Myocyte (in vitro differentiated cells): ENCODE measurements at places on chromosomes 7 and 10. TPM values are rescaled to one million over a fixed set of nuclear protein-coding genes. Genes with fewer than 3 reads are reported as not detected.

DNA sequence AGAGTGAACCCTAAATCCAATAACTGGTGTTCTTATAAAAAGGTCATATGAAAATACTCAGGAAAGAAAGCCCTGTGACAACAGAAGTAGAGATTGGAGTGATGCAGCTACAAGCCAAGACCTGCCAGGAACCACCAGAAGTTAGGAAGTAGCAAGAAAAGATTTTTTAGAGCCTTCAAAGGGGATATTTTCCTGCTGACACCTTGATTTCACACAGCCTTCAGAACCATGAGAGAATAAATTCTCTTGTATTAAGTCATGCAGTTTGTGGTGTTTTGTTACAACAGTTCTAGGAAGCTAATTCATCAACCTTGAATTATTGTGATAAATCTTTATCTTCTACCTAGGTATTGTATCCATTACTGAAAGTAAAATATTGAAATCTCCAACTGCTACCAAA is 81.0 kb downstream of the HYCC1 start:
- no peak for DNase-seq

DNA sequence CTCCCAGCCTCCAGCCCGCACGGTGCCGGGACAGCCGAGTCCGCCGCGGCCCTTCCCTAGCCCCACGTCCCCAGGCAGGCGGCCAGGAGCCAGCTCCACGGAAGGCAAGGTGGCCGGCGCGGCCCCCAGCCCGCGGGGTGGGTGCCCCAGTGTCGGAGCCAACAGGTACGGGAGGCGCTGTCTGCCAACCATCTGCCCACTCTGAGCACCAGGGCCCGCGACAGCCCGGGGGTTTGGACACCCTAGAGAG is 75.8 kb downstream of the CALN1 start:
- no peak for DNase-seq

GRCh38 chr7:123023126-123023525 is 27.6 kb upstream of the TAS2R16 start:
- no peak for DNase-seq

- DNase-seq: no peak
Observed at GRCh38 chr7:8386926-8387550, 46.4 kb upstream of the NXPH1 start.

GRCh38 chr7:129468087-129468486 is 33.9 kb downstream of the STRIP2 start:
- peak; percentile 37 for DNase-seq

GRCh38 chr7:143435266-143435665 is 8.0 kb upstream of the TAS2R60 start:
- no peak for DNase-seq

Gene VSTM4
- 21.5 and 25.2 TPM in 2 replicates for total RNA-seq

DNA sequence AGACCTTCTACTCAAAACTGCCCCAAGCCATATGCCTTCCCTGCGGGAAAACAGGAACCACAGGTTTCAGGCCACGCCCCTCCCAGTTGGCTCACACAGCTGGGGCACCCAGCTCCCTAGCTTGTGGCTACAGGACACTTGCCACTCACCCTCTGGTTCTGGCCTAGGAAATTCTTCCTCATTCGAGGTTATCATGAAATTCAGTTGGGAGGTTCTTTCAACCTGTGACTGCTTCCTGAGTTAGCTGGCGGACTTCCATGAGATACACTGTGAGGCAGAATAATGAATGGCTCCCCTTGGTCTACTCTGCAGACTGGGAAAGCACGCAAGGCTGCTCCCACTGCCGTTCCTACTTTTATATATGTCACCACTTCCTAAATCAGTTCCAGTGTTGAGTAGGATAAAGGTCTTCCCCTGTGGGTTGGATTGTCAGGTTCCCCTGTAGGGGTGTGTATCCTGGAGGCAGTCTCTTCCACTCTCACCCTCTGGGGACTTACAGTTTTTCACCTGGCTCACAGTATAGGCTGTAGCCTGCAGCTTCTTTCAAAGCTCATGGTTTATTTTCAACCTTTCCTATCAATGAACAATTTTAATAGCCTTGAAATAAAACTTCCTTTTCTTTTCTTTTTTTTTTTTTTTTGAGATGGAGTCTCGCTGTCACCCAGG is 37.0 kb downstream of the GPR22 start:
- DNase-seq: peak; percentile 86

DNA sequence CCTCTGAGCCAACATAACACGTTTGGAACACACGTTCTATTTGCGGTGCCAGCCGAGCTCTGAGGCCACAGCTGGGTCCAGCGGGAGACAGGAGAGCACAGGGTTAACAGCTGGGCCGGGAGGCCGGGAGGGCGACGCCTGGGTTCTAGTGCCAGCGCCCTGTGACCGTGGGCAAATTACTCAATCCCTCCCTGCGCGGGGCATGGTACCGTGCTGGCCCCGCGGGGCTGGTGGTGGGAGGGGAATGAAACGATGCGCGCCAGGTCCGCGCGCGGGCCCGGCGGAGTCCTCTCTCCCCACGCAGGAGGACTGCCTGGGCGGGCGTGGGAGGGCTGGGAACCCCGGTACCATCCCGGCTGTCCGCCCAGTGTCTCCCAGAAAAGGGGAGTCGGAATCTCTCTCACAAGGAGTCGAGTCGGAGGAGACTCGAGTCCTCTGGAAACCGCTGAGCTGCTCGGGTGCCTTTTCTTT is 30.4 kb downstream of the LEP start:
- no peak for DNase-seq

Gene NEUROG3
- 0.27 TPM in 1 of 2 replicates, not detected in the other for total RNA-seq

- DNase-seq: peak; percentile 88
Observed at GRCh38 chr7:74012842-74013249, 15.1 kb upstream of the ELN start.

DNA sequence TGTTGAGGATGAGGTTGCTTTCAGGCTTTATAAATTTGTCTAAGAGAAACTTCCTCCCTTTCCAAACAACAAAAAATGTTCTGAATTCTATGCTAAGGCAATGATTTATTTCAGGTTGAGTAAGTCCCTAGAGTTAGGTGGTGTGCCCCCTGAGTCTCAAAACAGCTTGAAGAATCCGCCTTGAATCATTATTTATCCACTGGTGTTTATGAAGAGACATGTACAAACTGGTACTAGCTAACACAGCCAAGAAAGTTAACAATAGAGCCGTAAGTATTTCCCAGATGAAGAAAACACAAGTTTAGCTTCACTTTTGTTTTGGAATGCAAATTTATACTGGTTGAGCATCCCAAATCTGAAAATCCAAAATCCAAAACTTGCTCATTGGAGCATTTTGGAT is 66.2 kb upstream of the SRPK2 start:
- DNase-seq: peak; percentile 48

GRCh38 chr7:14748461-14748860 is 154.1 kb downstream of the DGKB start:
- DNase-seq: peak; percentile 31

Gene OR6V1
- total RNA-seq: not detected in 2 replicates

- peak; percentile 43 for DNase-seq
Observed at GRCh38 chr7:139763330-139763729, 14.5 kb downstream of the HIPK2 start.

- peak; percentile 93 for DNase-seq
Observed at GRCh38 chr10:31133792-31134310, 102.2 kb upstream of the ZNF438 start.

Gene FAM25A
- total RNA-seq: not detected in 2 replicates

Gene GHITM
- 232 and 248 TPM in 2 replicates for total RNA-seq

DNA sequence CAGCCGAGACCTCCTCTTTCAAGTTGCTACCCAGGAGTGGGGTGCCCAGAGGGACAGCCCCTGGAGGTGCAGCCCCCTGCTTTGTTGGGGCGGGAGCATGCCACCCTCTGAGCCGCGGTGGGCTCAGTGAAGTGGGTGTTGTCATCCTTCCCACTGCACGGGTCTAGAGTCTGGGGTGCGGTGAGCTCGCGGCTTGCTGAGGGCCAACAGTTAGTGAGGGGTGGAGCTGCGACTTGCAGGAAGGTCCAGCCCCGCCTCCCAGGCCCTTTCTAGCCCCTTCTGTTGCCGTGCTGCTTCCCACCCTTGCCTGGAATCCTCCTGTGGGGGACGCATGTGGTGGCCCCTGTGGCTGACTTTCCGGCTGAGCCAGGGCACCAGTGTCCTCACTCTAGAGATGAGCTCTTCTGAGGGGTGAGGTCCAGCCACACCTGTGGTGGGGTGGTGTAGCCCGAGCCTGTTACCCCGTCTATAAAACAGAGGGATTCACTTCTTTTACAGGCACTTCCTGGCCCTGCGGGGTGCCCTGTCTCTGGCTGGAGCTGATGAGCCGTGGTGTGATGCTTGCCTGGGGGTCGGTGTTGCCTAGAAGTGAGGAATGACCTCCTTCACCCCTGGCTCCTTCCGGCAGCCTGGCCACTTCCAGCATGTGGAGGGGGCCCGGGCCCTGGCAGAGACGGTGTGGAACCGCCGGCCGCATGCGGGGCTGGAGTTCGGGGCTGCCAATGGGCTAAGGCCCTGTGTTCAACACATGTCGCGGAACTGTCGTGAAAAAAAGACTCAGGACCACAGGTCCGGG is 127.9 kb downstream of the FAM53B start:
- no peak for DNase-seq

- DNase-seq: peak; percentile 41
Observed at GRCh38 chr10:87750001-87750671, 67.9 kb downstream of the ATAD1 start.

- DNase-seq: no peak
Observed at GRCh38 chr10:123275136-123275564, 120.9 kb downstream of the BUB3 start.

DNA sequence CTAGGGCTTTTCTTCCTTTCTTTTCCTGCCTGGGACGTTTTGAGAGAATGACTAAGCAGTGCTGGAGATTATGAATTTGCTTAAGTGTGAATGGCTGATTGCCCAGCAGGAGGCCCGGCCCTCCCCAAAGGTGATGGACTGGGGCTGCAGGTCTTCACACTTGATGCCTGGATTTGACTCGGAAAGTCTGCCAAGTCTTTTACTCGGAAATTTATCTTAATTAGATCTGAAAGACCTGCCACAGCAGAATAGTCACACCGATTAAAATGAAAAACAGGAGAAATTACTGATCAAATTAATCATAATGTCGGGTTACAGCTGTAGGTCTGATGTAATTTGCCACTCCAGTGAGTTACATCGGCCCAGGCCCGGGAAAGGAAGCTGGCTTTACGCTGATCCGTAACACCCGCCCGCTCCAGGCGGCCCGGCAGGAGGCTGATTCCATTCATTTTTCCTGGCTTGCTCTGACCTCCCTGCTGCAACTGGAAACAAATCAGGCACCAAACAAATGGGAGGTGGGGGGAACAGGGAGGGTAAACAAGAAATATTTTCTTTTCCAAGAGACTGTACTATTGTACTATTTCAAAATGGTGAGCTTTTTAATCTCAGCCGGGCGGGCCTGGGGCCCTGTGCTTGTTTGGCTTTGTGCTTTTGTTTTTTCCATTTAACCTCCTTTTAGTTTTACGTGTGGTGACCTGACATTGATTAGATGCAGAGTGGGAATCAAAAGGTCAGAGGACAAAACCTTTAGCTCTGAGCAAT is 212.4 kb upstream of the YAE1 start:
- DNase-seq: no peak

- no peak for DNase-seq
Observed at GRCh38 chr7:91692800-91693199, 187.7 kb downstream of the MTERF1 start.

Gene PNLIPRP2
- not detected in 2 replicates for total RNA-seq

Gene DDC
- total RNA-seq: not detected in 2 replicates

DNA sequence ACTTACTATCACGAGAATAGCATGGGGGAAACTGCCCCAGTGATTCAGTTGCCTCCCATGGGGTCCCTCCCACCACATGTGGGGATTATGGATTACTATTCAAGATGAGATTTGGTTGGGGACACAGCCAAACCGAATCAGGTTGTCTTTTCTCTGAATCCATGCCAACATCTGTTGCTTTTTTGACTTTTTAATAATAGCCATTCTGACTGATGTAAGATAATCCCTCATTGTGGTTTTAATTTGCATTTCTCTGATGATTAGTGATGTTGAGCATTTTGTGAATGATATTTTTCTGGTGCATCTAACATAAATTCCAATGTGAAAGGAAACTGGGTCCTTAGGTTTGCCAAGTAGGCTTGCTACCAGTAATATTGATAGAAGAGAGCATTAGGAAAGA is 69.0 kb upstream of the ARHGAP21 start:
- DNase-seq: no peak

DNA sequence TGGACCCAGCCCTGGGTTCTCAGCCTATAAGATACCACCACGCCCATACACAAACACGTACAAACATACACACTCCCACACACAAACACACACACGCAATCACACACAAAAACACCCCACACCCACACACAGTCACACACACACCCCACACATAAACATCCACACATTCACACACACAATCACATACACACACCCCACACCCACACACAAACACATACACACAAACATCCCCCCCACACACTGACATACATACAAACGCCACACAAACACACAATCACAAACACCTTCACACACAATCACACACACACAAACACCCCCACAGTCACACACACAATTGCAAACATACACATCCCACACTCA is 79.3 kb upstream of the CPXM2 start:
- DNase-seq: no peak

GRCh38 chr7:105305633-105306032 is 83.1 kb downstream of the SRPK2 start:
- DNase-seq: no peak

GRCh38 chr7:134500406-134500805 is 27.0 kb upstream of the AKR1B10 start:
- no peak for DNase-seq

DNA sequence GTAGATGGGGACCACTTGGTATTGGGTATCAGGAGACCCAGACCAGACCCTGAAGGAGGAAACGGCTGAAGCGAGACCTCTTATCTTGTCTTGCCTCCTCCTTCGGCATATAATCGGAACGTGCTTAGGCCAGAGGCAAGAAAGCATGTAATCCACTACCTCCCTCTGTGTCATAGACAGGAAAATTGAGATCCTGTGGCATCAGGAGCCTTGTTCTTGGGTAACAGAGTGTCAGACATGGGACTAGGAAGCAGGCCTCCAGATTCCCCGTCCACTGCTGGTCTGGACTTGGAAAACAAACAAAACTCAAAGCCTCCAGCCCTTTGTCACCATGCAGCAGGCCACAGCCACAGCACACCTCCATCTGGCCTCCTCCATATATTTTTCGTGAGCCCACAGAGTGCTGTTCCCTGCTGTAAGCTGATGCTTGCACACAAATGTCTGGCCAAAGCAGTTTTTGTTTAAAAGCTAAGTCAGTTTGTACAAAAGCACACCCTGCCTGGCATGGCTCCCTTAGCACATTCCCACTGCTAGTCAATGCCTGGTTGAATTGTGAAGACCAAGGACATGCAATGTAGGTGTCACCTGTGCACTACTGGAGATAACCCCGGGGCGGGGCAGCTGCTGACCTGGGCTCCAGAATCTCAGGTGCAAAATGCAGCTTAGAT is 510.9 kb downstream of the RPS24 start:
- no peak for DNase-seq

Gene AMZ1
- total RNA-seq: 0.11 TPM in 1 of 2 replicates, not detected in the other

Gene SPDYE2B
- total RNA-seq: not detected in 2 replicates

- DNase-seq: no peak
Observed at GRCh38 chr10:78721231-78721630, 347.5 kb upstream of the ZMIZ1 start.

- no peak for DNase-seq
Observed at GRCh38 chr7:96097835-96098234, 224.1 kb downstream of the SLC25A13 start.

GRCh38 chr7:137757146-137757925 is 89.4 kb downstream of the DGKI start:
- DNase-seq: peak; percentile 72
